ENCODE measurements at places on chromosomes 11 and 22.

DNA sequence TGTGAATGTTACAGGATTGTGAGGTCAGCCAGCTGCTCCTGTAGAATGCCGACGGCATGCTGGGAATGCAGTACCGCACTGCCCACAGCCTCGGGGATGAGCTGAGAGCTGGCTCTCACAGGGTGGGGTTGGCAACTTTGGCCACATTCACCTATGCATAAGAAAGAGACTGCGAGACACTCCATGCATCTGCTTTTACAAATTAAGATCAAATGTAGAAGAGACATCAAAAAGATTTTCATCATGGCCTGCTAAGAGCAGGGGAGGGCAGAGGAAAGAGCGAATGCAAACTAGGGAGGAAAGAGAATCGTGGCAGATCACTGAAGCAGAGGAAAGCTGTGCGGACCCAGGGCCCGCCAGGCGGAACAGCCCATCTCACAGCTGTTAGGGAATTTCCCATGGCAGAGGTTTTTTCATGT, 49.8 kb upstream of the SPATA19 start:
- peak; percentile 16 for DNase-seq

GRCh38 chr11:75126564-75126963, 24.3 kb upstream of the SLCO2B1 start:
- no peak for DNase-seq

- DNase-seq: no peak
Observed at GRCh38 chr11:27440090-27440489, 32.5 kb downstream of the LGR4 start.

- no peak for DNase-seq
Observed at GRCh38 chr22:30602049-30602448, 4.9 kb upstream of the TCN2 start.

GRCh38 chr11:116986521-116987105, 111.6 kb downstream of the SIK3 start:
- no peak for DNase-seq
